ENCODE measurements at places on chromosomes 12 and 14.

DNA sequence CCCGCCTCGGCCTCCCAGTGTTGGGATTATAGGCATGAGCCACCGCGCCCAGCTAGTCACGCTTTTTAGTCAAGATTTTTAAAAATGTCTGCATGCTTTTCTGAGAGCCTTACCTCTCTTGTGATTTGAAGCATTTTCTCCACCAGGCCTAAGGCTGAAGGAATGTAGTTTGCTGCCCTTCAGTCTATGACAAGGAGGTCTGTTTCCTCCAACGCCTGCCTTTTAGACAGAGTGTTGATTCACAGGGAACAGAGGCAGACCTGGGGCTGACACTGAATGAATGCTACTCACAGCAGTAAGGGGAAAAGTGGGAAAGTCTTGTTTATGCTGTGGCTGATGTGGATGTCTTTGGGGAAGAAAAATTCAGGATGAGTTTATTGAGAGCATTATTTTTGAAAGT lies 27.2 kb upstream of the MDM2 start:
- no peak for DNase-seq

DNA sequence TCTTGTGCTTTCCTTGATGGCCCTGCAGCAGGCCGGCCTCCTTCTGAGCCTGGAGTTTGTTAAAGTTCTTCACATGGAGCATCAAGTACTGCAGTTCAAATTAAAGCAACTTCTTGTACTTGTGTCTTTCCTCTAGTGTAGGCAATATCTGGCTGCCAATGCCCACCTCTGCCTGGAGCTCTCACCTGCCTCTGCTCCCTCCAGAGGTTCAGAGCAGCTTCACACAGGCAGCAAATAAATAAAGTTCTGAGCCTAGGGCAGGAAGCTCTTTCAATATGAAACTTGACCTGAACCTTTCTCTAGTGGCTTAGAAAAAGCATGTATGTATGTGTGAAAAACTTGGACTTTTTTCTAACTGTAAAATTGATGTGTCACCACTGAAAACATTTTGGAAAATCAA lies 65.9 kb downstream of the ITPR2 start:
- no peak for DNase-seq

- DNase-seq: peak; percentile 61
Measured at GRCh38 chr14:24607081-24607480, 2.4 kb downstream of the GZMH start.

DNA sequence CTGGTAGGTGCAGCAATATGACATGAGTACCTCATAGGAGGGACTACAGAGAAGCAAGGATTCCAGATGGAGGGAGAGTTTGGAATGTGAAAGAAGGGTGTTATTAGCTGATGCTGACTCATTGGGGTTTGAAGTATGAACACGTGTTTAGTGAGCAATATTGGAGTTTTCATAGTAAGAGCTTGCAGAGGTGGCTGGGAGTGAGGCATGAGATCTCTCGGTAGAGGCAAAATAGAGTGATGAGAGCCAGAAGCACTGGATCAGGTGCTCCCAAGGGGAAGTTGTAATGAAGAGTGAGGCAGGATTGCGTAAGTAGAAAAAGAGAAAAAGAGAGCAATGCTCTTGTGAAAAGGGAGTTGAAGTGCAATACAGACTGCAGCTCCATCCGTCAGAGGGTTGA lies 42.1 kb downstream of the MGST1 start:
- DNase-seq: no peak

GRCh38 chr14:49960453-49960852 lies 67.6 kb downstream of the ARF6 start:
- DNase-seq: no peak

- DNase-seq: peak; percentile 51
Measured at GRCh38 chr12:111598637-111599452, at the start of gene ATXN2. Gene ATXN2, minus strand, starts transcription at chr12:111599315. Its CDS starts 281 bp downstream, at chr12:111599034.

DNA sequence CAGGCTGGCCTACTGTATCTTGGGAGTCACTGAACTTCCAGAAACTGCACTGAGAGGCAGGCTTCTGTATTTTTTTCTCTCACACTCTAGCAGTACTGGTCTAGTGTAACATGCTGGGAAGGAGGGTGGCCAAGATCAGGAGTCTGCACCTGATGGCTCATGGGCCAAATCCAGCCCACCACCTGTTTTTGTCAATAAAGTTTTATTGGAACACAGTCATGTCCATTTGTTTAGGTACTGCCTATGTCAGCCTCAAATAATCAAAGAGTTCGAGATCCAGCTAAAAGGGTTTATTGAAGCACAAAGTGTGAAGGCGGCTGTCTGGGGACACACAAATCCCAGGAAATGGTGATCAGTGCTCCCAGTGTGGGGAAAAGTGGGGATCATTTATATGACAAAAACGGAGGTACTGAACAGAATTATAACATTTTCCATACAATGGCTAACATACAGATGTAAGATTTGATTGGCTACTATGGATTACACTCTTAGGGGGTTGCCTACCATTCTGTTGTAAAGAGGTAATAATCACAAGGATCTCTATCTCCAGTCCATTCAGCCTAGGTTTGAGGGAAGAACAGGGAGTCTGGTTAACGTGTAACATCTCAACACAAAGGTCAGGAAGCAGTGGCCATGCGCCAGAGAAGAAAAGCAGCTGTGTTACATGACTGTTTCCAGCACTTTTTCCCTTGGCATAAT lies 12.9 kb downstream of the USP30 start:
- no peak for DNase-seq

GRCh38 chr12:47850153-47851084 lies 30.7 kb upstream of the HDAC7 start:
- DNase-seq: no peak

DNA sequence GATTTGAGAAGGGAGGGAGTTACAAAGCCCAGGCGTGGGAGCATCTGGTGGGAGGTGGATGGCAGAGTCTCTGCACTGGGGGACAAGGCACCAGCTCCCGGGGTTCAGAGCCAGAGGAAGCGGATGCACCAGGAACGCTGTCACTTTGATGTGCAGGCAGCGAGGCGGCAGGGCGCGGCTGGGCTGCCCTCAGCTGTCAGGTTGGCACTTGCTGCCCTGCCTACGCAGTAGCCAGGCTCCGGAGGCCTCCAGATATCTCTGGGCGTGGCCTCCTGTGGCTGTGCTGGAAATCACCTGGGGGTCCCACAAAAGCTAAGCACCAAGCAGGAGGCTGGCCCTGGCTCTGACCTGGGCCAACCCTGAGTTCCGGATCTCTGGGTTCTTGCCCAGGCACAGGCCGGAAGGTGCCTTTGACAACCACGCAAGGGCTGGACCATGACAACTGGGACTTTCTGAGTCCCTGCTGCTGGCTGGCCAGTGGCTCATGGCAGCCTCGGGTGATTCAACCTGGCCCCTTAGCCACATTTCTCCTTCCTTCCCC lies 62.1 kb upstream of the MAP1LC3B2 start:
- no peak for DNase-seq

DNA sequence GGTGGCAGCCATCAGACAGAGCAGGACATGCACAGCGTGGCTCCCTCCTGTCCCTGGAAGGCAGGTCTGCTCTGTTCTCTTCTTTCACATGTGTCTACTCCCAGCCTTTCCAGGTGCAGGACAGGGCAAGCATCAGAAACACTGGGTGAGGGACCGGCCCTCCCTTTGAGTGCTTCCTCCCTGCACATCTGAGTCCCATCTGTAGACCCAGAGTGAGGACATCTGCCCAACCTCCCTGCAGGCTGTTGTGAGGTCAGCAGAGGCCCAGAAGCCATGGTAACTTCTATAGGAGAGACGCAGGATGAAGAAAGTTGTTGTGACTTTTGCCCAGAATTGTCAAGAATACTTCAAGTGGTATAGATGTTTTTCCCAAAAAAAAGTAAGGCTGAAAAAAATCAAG lies 282.7 kb downstream of the CACNA1C start:
- DNase-seq: no peak

DNA sequence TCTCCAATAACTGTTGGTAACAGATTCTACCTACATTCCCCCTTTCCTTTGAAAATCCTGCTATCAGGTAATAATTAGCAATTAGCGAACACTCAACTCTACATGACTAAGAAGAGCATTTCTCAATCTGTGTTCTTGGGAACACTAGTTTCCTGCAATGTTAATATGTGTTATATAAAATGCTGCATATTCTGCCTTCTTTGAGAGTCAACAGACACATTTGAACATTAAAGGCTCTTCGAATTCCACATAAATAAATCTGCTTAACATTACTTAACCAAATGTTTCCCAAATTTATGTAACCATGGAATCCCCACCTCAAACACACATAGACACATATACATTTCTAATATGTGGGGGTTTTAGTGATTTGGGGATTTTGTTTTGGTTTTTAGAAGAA lies 41.2 kb upstream of the G2E3 start:
- DNase-seq: no peak

- DNase-seq: no peak
Measured at GRCh38 chr12:100545092-100545491, 28.4 kb upstream of the GAS2L3 start.

- DNase-seq: no peak
Measured at GRCh38 chr12:22374508-22374907, 40.0 kb upstream of the ST8SIA1 start.

GRCh38 chr14:96351986-96352385 lies 11.2 kb downstream of the ATG2B start:
- DNase-seq: no peak

- no peak for DNase-seq
Measured at GRCh38 chr12:39401459-39401858, 41.5 kb downstream of the KIF21A start.

DNA sequence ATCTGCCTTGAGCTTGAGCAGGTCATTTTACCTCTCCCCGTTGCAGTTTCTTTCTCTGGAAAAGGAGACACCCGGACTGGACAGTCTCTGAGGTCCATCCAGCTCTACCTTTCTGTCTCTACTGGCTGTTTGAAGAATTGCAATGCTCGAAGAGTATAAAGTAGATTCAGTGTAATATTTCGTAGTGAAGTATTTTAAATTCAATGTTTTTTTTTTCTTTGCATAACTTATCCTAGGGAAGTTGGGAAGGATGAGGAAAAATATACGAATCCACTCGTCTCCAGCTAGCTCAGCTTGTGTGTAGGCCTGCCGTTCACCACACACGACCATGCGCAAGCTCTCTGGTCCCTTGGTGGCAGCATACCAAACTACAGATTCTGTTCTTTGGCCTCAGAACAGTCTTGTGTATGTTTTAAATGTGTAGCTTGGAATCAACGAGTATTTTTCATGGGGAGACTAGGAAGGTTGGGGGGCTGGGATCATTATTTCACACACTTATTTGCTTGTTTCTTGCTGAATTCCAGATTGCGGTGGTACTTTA lies 307.9 kb downstream of the CACNA1C start:
- DNase-seq: no peak

DNA sequence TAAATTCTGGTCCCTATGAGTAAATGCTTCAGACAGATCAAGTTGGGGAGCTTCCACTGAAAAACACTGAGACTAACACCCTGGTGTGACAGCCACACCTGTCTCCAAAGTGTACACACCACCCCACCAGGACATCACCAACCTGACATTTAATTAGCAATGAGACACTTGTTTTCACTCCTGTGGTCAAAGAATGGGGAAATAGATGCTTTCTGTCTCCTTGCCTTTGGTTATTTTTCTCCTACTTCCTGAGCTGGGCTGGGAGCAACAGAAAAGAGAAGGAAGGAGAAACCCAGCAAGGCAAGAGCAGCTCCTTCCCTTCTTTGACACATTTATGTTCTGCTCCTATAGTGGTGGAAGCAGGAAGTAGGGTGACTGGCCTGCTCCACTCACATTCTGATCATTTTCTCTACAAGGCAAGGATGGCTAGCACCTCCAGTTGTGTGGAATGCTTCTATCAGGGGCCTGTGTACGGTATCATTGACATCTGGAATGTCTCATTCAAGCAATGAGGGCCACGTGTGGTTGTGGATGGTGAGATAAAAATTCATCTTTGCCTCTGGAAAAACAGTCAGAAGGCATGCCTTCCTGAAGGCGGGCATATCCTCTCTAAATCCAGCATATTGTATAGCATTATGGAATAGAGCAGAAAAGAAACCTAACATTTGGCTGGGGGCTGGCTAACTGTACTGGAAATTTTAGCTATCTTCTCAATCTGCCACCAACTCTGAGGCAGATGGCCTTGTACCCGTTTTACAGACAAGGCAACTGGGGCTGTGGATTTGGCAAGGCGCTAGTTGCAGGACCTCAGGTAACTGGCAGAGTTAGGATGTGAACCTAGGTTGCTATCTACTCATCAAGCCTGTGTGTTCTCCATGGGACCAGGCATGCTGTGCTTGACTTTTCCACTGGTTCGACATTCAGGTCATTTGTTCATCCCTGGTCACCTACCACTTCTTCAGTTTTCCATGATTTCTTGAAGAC lies 24.8 kb upstream of the LGALS3 start:
- DNase-seq: peak; percentile 74

- DNase-seq: no peak
Measured at GRCh38 chr12:82600379-82600778, 86.3 kb upstream of the TMTC2 start.

DNA sequence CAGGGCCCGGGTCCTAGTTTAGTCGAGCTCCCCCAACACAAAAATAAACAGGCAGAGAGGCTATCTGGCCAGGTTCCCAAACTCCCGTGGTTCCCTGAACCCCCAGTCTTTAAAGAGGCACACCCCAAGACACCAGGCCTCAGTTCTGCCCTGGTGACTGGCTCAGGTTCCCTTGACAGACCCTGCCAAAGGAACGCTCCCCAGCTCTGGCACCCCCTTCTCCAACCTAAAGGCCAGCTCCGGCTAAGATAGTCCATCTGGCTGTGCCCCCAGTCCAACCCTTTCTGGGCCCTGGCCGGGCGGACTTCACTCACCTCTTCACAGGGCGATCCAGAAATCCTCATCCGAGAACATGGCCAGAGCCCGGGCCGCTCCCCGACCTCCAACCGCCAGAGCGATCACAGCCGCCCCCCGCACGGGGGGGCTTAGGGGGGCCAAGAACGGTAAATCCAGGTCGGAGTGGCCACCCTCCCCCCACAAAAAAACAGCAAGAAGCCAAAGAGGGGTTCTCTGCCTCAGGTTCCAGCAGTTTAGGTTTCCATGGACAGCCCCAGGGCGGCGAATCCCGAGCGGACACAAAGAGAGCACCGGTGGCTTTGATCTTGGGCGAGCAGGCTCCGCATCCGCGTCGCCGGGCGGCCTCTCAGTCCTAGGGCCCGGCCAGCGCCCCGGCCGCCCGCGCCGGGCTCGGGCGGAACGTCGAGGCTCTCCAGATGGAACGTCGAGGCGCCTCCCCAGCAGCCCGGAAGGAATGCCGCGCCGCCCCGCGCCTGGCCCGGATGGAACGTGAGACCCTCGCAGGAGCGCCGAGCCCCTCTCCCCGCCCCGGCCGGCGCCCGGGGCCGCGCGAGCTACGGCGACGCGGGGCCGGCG lies 1.1 kb downstream of the KMT2D start:
- no peak for DNase-seq

DNA sequence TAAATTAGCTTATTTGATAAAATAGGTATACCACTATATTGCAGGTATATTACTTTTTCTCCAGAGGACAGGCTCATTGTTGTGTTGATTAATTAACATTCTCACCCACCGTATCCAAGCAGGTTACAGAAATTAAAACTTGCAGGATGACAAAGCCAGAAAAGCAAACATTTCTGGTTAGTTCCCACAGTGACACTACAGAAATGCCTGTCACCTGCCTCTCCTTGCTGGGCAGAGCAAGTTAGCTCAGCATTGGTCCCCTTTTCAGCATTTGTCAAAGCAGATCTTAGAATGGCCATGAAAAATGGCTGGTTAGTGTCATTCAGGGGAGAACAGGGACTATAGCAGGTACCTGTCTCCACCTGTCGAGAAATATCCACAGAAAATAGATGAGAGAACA lies 38.8 kb downstream of the RMST start:
- DNase-seq: no peak
